MCF 10A (cell line): ENCODE measurements at places on chromosomes 6 and 20. TPM values are rescaled to one million over a fixed set of nuclear protein-coding genes. Genes with fewer than 3 reads are reported as not detected.

DNA sequence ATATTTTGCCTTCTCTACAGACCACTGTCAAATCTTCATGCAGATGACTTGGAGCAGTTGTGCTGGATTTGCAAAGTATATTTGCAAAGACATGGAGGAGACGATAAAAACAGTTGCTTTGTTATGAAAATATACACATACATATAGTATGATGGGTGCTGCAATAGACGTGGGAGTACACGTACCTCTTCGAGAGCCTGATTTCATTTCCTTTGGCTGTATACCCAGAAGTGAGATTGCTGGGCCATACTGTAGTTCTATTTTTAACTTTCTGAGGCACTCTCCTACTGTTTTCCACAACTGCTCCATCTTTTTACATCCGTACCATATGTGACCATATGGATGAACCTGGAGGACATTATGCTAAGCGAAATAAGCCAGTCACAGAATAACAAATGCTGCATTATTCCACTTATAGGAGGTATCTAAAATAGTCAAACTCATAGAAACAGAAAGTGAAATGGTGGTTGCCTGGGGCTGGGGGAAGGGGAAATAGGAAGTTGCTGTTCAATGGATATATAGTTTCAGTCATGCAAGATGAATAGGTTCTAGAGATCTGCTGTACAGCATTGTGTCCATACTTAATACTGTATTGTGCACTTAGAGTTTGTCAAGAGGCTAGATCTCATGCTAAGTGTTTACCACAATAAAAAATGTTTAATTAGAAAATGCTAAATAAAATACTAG lies 223.8 kb downstream of the HAO1 start:
- H3K4me3 ChIP-seq: no peak overlapping the region
- no peaks in the 10 kb centered on the region for H3K4me1 ChIP-seq
- no peak for DNase-seq
- H3K36me3 ChIP-seq: no peaks in the 10 kb centered on the region

Gene HTR1E
- total RNA-seq: not detected in 2 replicates

DNA sequence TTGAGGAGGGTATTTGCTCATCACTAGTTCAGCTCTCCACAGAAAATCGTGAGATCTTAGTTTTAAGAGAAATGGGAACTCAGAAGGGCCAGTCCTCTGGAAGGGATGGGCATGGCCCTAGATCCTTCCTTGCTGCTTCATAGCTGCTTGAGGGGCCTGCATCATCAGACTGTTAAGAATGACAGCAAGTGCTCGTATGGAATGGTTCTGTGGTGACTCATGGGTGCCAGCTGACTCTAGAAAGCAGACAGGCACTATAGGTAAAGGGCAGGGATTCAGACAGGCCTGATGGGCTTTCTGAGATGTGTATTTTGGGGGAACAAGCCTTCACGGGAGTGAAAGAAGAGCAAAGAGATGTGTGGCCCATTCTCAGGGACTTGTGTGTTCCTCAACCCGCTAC lies 90.8 kb downstream of the MYLK4 start:
- no peaks in the 10 kb centered on the region for H3K36me3 ChIP-seq
- H3K27ac ChIP-seq: peak overlapping the region; percentile 0
- H3K27me3 ChIP-seq: no peaks in the 10 kb centered on the region
- H3K4me3 ChIP-seq: no peak overlapping the region
- H3K4me1 ChIP-seq: peaks cover 28% of the 10 kb centered on the region

DNA sequence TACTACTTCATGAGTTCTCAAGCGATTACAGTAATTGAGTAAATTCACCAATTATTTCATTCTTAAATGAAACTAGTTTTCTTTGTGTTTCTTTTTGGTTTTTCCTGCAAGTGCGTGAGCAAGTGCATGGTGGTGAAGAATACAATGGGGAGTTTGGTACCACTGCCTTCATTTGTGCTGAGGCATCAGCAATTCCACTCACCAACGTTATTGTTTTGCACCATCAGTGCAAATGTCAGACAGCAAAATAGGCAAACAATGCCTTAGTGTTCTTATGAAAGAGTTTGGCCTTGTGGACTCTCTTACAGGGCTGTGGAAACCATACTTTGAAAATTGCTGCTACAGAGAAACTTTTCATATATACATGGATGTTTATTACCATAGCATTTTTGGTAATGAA lies 8.2 kb downstream of the CDH26 start:
- DNase-seq: no peak
- H3K27ac ChIP-seq: no peak overlapping the region
- H3K36me3 ChIP-seq: no peaks in the 10 kb centered on the region
- H3K4me1 ChIP-seq: peaks cover 8% of the 10 kb centered on the region

Gene NRSN1
- not detected in 2 replicates for total RNA-seq

GRCh38 chr6:170023620-170024521 lies 267.0 kb downstream of the DLL1 start:
- DNase-seq: no peak
- H3K27ac ChIP-seq: no peak overlapping the region

Gene C20orf141
- not detected in 2 replicates for total RNA-seq

GRCh38 chr6:99093456-99094190 lies 145.9 kb upstream of the FBXL4 start:
- H3K36me3 ChIP-seq: peaks cover 4% of the 10 kb centered on the region
- DNase-seq: no peak

Gene ESR1
- total RNA-seq: 0.05 TPM in 2 replicates

DNA sequence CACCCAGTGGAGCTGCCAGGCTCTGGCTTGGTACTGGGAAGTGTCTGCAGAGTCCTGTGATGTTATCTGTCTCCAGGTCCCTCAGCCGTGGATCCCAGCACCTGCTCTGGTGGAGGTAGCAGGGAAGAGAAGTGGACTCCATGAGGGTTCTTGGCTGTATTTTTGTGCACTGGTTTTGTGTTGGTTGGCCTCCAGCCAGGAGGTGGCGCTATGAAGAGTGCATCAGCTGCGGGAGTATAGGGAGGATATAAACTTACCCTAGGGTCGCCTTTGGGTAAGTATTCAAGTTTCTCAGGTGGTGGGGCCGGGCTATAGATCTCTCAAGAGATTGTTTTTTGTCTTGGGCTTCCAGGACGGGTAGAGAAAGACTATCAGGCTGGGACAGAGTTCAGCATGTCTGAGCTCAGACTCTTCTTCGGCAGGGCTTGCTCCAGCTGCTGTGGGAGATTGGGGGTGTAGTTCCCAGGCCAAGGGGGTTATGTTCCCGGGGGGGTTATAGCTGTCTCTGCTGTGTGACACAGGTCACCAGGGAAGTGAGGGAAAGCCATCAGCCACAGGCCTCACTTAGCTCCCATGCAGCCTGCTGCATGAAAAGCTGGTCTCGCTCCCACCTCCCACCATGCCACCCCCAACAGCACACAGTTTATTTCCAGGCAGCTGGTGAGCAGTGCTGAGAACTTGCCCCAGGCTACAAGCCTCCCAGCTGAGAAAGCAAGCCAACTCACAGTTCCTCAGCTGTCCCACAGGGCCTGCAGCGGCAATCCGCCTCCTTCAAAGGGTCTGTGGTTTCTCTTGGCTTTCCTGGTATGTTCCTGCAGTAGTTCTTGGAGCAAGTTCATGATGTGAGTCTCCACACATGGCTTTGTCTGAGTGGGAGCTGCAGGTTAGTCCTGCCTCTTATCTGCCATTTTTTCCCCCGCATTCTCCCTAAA lies 115.7 kb downstream of the AIG1 start:
- peaks cover 41% of the 10 kb centered on the region for H3K36me3 ChIP-seq
- DNase-seq: peak; percentile 78
- H3K27ac ChIP-seq: peak overlapping the region; percentile 61
- H3K4me1 ChIP-seq: peaks cover 26% of the 10 kb centered on the region

DNA sequence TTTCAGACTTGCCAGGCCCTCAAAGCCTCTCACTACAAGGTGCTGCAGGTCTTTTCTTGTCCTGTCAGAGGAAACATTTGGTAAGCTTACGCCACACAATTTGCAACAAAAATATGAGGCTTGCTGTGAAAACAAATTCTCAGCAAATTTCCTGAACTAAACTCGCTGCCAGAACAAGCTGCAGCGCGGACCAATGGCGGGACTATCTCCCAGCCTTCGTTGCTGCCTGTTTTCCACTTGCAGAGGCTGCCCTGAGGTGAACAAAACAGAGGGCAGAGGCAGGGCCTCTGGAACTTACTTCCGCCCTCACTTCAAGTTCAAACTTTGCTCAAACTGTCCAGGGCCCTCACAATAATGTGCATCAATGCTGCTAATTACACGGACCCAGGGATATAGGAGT lies 12.4 kb downstream of the UQCC2 start:
- DNase-seq: no peak
- no peak overlapping the region for H3K4me3 ChIP-seq
- no peaks in the 10 kb centered on the region for H3K27me3 ChIP-seq

DNA sequence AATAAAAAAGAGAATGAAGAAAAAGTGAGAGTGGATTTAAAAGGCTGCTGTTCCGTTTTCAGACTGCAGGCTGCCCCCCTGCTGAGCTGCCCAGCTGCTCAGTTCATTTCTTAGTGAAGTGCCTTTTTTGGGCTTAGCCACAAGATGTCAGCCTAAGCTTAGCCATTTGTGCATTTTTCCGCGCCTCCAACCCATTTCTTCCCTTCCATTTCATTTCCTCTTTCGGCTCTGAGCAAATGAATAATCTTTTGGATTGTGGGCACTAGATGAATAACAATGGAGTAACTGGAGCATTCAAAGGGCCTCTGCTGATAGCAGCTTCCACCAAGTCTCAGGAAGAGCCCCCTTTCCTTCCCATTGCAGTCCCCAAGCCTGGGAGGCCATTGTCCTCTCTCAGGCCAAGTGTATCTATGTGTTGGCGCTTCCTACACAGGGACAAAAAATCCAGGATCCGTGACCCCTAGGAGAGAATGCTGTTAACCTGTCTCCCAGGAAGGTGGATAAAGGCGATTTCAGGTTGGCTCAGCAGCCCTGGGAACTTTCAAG lies 83.5 kb upstream of the SPTLC3 start:
- peaks cover 24% of the 10 kb centered on the region for H3K4me1 ChIP-seq
- no peaks in the 10 kb centered on the region for H3K36me3 ChIP-seq
- no peak overlapping the region for H3K27ac ChIP-seq
- peak; percentile 78 for DNase-seq

Gene ASIP
- not detected in 2 replicates for total RNA-seq

GRCh38 chr20:53926428-53927028 lies 143.9 kb downstream of the BCAS1 start:
- peak; percentile 97 for DNase-seq
- no peaks in the 10 kb centered on the region for H3K27me3 ChIP-seq
- peak overlapping the region; percentile 92 for H3K27ac ChIP-seq
- peak overlapping the region; percentile 8 for H3K4me3 ChIP-seq
- peaks cover 24% of the 10 kb centered on the region for H3K4me1 ChIP-seq
- no peaks in the 10 kb centered on the region for H3K36me3 ChIP-seq

Gene STMND1
- total RNA-seq: not detected in 2 replicates

Gene FHL5
- not detected in 2 replicates for total RNA-seq

Gene SLC17A1
- total RNA-seq: not detected in 2 replicates

DNA sequence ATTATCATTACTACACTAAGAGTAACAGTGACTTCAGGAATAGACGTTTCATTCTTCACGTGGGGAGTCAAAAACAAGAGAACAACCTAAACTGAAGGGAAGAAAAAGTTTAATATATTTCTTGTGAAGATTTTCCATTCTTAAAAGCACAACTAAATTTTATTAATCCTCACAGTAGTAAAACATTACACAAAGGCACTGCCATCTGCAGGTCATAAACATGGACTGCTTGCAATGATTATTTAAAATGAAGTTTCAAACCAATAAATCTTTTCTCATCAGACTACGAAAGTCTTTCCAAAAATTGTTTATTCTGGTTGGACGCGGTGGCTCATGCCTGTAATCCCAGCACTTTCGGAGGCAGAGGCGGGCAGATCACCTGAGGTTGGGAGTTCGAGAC lies 2.6 kb downstream of the NCOA5 start:
- peak; percentile 7 for DNase-seq
- no peaks in the 10 kb centered on the region for H3K27me3 ChIP-seq
- peaks cover 34% of the 10 kb centered on the region for H3K4me1 ChIP-seq

Gene BPIFB1
- not detected in 2 replicates for total RNA-seq

DNA sequence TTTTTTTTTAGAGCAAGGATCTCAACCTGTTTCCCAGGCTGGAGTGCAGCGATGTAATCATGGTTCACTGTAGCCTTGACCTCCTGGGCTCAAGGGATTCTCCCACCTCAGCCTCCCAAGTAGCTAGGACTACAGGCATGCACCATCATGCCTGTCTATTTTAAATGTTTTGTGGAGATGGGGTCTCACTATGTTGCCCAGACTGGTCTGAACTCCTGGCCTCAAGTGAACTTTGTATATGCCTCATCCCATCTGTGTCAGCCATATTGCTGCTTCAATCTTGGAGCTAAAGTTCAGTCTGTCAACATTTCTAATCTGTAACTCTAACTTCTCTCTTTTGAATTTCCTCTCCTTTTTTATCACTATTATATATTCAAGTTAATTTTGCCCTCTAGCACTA lies 54.3 kb downstream of the CD164 start:
- DNase-seq: no peak
- no peak overlapping the region for H3K27ac ChIP-seq
- H3K4me1 ChIP-seq: no peaks in the 10 kb centered on the region
- no peak overlapping the region for H3K4me3 ChIP-seq
- no peaks in the 10 kb centered on the region for H3K27me3 ChIP-seq

Gene FOXQ1
- 5.6 and 6.9 TPM in 2 replicates for total RNA-seq

DNA sequence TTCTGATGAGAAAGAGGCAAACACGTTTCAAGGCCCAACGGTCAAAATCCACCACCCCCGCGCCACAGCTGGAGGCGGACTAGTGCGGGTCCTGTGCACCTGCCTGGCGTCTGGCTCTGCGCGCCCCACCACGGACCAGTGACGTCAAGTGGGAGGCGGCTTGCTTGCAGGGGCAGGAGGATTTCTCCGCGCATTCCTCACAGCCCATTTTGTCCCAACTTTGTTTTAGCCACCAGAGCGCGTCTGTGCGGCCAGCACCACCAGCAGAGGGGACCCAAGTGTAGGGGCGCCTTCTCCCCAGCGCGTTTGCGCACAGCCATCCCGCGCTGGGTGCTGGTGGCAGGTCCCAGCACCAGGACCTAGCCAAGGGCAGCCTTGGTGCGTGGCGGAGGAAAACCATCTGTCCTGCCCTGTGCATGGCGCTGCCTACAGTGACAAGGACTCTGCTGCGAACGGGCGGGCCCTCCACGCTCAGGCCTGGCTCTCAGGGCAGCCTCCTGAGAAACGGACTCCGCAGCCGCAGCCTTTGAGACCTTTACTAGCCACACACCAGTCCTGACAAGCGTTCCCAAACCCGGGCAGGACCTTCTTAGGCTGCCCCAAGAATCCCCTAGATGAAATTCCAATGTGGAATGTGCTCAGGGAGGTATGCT lies 194.8 kb upstream of the EXOC2 start:
- H3K4me1 ChIP-seq: peaks cover 6% of the 10 kb centered on the region
- H3K4me3 ChIP-seq: no peak overlapping the region
- DNase-seq: no peak
- no peak overlapping the region for H3K27ac ChIP-seq
- no peaks in the 10 kb centered on the region for H3K27me3 ChIP-seq

DNA sequence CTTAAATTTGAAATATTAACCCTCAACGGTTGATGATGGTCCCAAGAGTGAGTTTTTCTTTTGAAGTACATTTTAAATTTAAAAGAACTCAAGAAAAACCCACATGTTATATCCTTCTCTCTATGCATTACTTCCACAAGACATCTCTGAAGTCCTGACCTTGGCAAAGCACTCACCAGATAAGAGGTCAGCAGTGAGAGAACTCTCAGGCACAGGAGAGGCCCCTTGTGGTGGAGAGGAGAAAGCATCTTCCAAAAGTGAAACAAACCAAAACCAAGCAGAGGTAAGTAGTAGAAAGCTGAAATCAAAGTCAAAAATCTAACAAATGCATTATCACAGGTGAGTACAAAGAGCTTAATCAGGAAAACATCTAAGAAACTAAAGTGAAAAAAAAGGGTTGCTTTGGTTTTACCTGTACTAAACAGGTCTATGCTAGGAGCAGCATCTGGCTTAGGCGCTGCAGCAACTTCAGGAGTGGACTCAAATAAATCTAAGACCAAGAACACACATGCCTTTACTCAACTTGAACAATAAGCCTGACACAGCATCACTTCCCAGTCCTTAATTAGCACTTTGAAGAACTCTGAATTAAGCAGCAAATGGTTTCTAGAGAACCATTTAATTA lies 80.5 kb downstream of the PRSS35 start:
- H3K27ac ChIP-seq: no peak overlapping the region
- H3K27me3 ChIP-seq: peaks cover 8% of the 10 kb centered on the region
- peak; percentile 52 for DNase-seq
- H3K36me3 ChIP-seq: no peaks in the 10 kb centered on the region
